C1 segment of cervical spinal cord (tissue), 14 donors: ENCODE measurements at places on chromosomes 5 and 9.

GRCh38 chr9:4080921-4081895 lies 218.7 kb downstream of the GLIS3 start:
- no peak for DNase-seq

GRCh38 chr9:70406434-70406862 lies 8.0 kb downstream of the KLF9 start:
- DNase-seq, result peak; percentile 38

DNA sequence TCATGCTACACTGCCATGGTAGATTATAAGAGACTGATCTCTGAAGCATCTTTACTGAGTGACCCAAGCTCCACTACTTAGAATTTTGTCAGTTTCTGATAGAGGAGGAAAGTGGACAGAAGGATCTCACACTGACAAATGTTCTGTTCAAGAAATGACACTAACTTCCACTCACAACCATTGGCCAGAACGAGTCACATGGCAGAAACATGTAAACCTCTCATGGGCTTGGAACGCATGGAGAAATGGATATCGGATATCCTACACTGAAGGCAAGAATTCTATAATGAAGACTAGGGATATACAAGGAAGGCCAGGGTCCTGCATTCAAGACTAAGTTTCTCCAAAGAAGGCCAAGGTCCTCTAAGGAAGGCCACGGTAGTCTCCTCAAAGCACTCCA lies 31.1 kb downstream of the EGFLAM start:
- DNase-seq, result no peak

DNA sequence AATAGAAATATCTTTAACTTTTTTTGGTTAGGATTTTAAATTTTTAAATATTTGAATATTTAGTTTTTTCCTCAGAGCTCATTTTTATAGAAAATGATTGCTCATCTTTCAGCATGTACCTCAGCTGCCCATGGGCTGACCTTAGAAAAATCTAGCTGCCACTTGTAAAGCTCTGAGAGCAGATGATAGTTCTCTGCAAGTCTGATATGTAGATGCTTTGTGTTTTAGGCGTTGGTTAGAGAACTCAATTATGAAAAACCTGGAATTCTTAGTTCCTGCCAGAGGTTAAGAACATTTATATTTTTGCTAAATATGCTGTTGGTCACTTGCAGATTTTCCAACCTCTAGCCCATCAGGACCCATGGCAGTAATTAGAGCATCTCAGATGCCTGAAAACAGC lies 15.1 kb downstream of the OTULIN start:
- DNase-seq, result no peak

GRCh38 chr5:157710882-157711281 lies 20.3 kb upstream of the THG1L start:
- DNase-seq, result no peak

GRCh38 chr9:136931611-136932130 lies 12.9 kb downstream of the FBXW5 start:
- no peak for DNase-seq

DNA sequence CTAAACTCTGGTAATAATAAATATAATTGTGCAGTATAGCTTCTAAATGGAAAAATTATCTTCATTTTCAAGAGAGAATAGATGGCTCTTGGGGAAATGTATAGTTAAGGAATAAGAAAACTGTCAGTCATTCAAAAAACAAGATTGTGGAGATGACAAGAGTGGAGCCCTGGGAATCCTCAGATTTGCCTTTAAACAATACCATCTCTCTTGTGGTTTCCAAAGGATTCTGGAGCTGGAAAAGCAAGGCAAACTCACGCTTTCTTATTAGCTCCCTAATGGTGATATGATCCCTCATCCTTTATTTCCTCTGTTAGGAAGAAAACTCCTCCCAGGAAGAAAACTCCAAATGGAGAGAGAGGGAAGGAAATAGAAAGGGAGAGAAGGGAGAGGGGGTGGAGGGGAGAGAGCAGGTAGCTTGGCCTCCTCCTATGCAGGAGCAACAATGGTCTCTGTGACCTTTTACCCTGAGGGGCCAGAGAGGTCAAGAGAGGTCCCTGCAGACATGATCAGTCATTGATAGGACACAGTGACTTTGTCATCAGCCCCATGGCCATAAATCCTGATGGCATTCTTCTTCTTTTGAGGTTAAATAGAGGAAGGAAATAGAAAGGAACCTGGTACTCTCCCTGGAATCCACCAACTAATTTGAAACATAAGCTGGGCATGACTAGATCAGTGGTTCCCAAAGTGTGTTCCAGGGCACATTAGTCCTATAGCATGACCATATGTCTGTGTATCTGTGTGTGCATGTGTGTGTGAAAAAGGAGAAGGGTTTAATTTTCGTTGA lies 312.2 kb downstream of the ARRDC3 start:
- no peak for DNase-seq

GRCh38 chr9:123053046-123053445 lies 19.6 kb downstream of the GPR21 start:
- no peak for DNase-seq

DNA sequence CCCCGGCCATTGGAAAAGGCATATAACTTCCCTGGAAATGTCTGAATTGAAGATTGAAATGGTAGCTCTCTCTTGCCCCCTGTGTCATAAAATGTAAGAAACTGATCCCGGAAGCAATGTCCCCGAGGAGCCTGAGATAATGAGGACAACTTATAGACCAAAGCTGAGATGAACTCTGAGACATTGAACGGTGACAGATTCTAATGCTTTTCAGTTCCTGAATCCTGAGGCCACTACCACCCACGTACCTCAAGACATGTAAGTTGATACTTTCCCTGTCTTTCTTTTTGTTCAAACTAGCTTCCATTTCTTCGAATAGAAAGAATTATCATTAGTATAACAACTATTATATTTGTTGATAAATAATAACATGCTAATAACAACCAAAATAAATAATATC lies 51.0 kb downstream of the KIF4B start:
- no peak for DNase-seq

GRCh38 chr9:1332156-1332555 lies 282.0 kb downstream of the DMRT2 start:
- DNase-seq, result no peak
